Right ventricle myocardium inferior (tissue), 1 donor: ENCODE measurements at places on chromosomes 1 and 21. TPM values are rescaled to one million over a fixed set of nuclear protein-coding genes. Genes with fewer than 3 reads are reported as not detected.

DNA sequence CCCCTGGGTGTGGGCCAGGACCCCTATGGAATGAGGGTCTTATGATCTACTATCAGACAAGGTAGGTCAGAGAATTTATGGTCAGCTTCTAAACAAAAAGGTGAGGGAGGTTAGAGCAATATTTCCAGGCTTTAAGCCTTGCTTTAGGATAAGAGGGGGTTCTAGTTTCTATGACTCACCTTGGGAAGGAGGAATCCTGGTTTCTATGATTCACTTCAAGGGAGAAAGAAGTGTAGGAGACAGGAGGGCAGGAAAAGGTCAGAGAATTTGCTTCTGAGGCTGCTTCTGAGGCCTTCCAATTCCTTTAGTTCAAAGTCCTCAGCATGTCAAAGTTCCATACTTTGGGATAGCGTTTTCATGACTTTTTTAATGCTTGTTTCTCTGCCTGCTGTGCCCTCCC lies 35.2 kb downstream of the RGL1 start:
- no peak for DNase-seq

DNA sequence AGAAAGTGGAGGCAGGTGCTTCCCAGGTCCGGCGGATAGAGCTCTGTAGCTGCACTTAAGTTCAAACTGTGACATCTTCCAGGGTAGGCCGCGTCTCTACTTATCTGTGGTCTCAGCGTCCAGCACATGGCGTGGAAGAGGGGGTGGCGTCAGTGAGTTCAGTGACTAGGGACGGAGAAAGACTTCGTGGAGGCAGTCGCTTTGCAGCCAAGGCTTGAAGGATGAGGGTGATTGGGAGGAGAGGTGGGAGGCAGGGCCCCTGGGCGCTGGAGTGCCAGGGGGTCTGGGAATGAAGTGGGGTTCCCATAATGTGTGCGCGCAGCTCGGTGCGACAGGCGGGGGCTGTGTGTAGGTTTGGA lies 444 bp upstream of the AGO1 start:
- no peak for DNase-seq

GRCh38 chr1:109210058-109210457 lies 3.7 kb upstream of the SARS1 start:
- no peak for DNase-seq

- peak; percentile 55 for DNase-seq
Measured at GRCh38 chr1:1364266-1364665, 5.9 kb upstream of the MXRA8 start.

Gene LIPI
- not detected for total RNA-seq

GRCh38 chr1:23140940-23141596 lies 27.6 kb downstream of the LUZP1 start:
- no peak for DNase-seq

Gene C1QTNF12
- total RNA-seq = 0.57 TPM

DNA sequence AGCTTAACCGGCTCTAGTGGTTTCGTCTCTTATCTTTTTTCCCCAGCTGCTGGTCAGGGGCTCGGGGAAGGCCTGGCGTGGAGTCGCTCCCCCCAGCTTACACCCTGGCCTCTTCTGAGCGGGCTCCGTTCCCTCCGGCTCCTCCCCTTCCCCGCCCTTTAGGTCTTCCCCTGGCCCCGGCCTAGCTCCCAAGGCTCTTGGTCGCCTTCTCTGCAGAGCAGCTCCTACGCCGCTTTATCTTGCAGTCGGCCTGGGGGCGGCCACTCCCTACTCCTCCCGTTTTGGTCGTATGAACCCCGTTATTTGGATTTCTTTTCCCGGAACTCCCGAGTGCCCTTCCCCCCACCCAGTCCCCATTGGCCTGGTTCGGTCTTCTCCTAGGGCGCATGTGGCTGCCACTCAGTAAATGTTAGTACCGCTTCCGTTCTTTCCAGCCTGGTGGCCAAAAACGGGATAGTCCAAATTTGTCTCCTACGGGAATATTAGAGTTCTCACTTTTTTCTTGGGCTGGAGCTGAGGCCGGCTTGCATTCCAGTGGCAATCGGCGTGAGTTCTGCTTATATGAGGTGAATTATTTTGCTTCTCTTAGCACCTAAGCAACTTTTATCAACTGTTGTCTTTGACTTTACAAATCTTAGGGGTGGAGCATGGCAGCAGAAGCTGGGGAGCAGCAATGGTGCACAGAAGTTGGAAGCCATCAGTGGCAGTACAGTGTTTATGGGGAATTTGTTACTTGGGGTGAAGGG lies 467 bp downstream of the THRAP3 start:
- DNase-seq = peak; percentile 90

DNA sequence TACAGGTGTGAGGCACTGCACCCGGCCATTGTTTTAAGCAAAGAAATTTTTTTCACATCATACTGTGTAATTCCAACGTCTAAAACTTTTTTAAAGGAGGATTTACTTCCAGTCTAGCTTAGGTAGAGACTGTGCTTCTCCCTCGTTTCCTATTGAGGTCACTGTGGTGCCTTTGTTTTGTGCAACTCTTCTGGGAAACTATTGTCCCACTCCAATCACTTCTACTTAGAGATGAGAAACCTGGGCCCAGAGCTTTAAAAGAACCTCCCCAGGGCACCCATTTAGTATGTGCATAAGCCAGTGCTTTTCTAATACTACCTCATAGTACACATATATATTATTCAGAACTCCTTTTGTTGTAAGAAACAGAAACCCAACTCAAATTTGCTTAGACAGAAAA lies 120.0 kb upstream of the ZNF644 start:
- no peak for DNase-seq

DNA sequence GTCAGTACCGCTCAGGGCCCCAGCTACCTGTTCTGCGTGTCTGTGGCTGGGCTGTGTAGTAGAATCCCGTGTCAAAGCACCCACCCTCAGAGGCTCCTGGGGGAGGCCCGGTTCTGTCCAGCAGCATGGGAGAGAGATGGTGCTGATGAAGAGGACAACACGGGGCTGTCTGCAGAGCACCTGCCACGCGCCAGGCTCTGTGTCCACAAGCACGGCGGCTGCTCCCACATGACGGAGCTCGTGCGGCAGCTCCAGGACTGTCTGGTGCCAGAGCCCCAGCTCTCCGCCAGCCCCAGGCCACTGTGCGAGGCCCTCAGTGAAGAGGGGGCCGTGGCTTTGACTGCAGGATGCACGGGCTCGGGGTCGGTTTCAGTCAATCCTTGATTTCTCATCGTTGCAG lies 42.0 kb upstream of the TSPEAR start:
- no peak for DNase-seq

DNA sequence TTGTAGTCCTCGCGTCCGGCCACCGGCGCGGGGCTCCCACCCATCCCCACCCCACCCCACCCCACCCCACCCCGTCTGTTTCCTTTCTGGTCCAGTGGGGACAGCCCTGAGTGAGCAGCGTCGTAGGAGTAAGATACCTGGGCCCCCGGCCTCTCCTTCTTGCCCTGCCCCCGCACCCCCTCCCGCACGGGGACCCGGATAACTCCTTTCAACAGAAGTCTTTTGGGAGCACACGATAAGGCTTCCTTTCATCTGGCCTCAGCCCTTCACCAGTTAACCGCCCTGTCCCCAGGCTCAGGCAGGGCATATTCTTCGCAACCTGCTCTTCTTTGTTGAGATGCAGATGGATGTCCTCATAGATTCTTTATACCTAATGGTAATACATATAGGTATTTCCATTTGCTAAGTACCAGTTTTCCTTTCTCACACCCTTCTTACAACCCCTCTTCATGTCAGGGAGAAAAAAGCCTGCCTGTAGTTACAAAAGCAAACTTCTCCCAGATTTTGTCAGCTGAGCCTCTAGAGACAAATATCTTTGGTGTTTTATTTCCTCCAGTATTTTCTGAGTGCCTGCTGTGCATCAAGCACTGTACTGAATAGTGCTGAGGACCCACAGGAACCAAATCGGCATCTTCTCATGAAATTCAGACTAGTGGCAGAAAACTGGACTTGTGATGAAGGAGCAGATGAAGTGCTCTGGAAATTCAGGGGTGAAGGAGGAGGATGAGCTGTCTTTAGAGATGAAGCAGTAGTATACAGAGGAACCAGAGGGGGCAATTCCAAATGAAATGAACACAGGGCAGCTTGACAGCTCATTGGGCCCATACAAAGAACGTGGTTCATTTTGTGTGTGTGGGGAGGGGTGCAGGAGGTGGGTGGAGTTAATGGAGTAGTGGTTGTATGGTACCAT lies 33.6 kb downstream of the SLC2A1 start:
- no peak for DNase-seq

DNA sequence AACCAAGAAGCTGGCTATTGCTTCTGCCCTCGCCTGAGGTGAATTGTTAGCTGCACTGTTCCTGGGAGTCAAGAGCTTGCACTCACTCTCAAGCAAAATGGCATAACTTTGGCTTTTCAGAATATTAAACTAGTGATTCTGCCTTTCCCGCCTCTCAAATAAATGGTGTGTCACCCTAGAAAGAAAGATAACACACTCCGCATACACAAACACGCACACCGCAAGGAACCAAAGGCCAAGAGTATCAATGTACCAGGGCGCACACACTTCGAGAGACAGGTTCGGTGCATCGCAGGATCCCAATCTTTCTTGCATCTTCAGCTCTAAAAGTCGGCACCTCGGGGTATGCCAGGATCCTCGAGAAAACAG lies 470 bp upstream of the RTCA start:
- no peak for DNase-seq

- no peak for DNase-seq
Measured at GRCh38 chr1:2632561-2633361, at the start of gene MMEL1. MMEL1 (minus strand) TSS chr1:2633016; CDS start chr1:2629484, 3,532 bp downstream.

GRCh38 chr1:28278763-28279162 lies 19.4 kb downstream of the SESN2 start:
- no peak for DNase-seq

Gene FMOD
- 7.7 TPM for total RNA-seq

DNA sequence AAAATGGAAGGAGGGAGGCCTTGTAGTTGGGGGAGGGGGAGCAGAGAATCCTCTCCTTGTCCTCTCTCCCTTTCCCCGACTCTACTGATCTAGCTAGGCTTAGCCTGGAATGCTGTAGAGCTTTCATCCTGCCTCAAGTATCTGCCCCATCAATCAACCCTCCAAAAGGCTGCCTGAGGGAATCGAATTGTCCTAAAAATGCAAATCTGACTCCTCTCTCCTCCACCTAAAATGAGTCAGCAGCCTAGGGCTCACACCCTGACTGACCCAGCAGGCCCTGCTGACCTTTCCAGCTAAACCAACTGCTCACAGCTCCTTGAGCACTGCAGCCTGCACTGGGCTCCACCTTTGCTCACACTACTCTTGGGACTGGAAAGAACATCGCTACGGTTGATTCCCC lies 2.8 kb downstream of the HPDL start:
- DNase-seq = no peak
